ENCODE measurements at places on chromosomes 7 and 10.

- DNase-seq, result no peak
These were observed 17.9 kb upstream of the DDX21 start for GRCh38 chr10:68938117-68938516.

DNA sequence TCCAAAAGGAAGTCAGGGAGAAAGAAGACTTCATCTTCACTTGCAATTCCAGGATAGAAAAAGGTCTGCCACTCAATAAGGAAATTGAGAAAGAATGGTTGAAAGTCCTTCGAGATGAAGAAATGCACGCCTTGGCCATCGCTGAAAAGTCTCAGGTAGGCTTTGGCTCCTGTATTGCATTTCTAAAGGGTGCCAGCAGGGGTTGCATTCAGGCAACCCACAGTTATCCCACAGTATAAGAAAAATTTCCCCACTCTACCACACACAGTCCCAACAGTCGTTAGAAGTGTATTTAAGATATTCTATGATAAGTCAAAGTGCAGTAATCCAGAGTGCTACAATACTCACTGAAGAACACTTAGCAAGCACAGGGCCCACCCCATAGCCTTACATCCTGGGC is 93.4 kb upstream of the FGL2 start:
- DNase-seq, result no peak

GRCh38 chr7:138226001-138226476 is 149.8 kb downstream of the AKR1D1 start:
- DNase-seq, result no peak

DNA sequence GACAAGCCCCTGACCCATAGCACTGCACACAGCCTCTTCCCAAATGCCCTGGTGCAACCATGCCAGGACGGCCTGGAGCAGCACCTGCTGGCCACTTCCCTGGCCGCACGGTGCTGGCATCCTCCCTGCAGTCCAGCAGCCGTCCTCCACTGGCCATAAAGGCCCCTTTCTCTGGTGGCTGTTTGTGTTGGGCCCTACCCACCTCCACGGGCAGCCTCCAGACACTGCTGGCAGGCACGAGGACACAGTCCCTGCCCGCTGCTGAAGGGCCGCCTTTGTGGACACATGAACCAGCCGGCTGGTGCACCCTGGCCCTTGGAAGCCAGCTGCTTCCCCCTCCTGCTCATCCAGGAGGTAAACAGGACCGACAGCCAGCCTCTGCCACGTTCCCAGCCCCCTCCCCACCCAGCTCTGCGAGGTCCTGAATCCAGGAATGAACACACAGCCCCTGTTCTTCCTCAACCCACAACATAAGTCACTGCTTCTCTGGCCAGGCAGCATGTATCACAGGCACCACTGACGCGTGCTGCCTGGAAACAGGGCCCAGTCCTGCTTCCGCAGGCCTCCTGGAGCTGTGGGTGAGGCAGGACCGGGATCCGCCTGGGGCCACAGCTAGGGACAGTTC is 43.8 kb downstream of the SPOCK2 start:
- DNase-seq, result no peak

DNA sequence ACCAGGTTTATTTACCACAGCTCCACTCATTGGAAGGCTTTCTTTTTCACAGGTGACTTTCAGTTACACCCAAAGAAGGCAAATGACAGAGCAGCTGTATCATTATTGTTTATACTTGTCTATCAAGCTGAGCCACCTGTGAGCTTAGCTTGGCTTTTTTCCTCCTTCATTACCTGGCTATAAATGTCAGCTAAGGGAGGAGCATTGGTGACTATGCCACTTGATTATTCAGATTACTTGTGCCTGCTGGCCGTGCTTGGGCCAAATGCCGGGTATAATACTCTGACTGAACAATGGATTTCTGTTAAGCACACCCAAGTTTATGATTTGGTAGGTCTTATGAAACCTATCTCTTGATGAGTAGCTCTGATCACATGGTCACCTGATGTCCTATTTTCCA is 9.9 kb upstream of the GNAT3 start:
- no peak for DNase-seq

- no peak for DNase-seq
These were observed 31.8 kb upstream of the SRGN start for GRCh38 chr10:69056129-69056528.

DNA sequence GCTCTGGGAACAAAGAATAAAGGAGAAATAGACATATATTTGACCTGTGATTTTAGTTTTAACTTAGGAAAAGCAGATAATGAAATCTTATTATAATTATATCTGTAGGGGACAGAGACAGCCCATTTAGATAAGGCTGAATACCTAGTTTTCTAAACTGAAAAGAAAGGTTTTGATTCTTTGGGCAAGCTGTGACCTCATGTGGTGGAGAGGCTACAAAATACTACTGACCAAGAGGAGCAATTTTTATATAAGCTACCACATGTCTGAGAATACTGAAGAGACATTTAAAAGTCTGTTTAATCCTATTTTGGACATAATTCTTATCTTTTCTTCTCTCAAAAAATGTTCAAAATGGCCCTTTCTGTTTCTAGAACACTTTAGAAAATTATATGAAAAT is 271.0 kb downstream of the MTERF1 start:
- no peak for DNase-seq

DNA sequence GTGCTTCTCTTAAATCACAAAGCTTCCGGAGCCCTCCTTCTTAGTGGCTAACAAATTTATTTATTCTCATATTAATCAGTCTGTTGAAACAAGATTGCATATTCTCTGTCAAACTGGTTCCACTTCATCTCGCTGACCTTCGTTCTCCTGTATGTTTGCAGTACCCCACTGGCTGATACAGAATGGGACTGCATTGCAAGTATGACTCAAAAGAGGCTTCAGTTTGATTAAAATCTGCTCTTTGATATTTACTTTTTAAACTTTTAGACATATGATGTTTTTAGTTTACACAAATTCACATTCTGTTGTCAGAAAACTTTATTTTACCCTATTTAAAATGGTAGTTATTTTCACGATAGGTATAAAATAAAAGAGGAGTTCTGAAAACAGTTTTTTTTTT is 14.3 kb upstream of the ARHGAP12 start:
- no peak for DNase-seq

GRCh38 chr10:70404787-70405036 is 767 bp downstream of the EIF4EBP2 start:
- no peak for DNase-seq

DNA sequence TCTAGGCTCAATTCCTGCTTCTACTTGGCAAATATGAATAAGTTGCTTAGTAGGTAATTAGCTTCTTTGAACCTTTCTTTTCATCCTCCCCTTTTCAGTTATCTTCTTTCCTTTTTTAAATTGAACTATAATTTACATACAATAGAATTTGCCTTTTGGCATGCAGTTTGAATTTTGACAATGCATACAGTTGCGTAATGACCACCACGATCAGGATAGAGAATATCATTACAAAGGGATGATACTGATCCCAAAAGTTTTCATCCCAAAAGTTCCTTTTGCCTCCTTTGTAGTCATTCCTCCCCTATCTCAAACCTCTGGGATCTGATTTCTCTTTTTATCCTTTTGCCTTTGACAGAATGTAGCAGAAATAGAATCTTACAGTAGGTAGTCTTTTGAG is 164.4 kb downstream of the NOC3L start:
- DNase-seq, result no peak

GRCh38 chr7:102284891-102285539 is 1.7 kb upstream of the SH2B2 start:
- no peak for DNase-seq

GRCh38 chr10:114917927-114918672 is 19.9 kb upstream of the TRUB1 start:
- DNase-seq, result no peak

- no peak for DNase-seq
These were observed 29.0 kb upstream of the UBE2D1 start for GRCh38 chr10:58305821-58306220.

GRCh38 chr10:30748152-30748973 is 118.8 kb upstream of the LYZL2 start:
- DNase-seq, result no peak

- DNase-seq, result no peak
These were observed 91.2 kb downstream of the LHPP start for GRCh38 chr10:124552691-124553276.

GRCh38 chr10:22851865-22852239 is 76.0 kb upstream of the ARMC3 start:
- no peak for DNase-seq

GRCh38 chr7:136652635-136653370 is 215.6 kb upstream of the CHRM2 start:
- DNase-seq, result no peak

DNA sequence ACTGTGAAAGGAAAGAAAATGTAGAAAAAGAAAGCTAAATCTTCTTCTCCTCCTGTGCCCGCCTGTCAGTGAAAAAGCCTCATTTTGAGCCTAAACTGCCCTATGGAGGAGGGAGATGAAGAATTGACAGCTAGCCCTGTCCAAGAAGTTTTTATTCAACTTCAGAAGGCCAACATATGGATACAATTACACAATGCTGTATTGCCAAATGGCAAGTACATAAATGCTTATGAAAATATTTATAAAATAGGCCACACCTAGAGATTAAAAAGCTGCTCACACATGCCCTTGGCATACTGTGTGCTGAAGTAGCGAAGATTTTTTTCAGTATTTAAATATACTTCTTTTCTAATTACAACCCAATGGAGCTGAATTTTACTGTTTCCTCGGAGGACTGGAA is 65.1 kb upstream of the NEBL start:
- DNase-seq, result no peak

- DNase-seq, result no peak
These were observed 13.4 kb downstream of the DPCD start for GRCh38 chr10:101601541-101601940.

- DNase-seq, result no peak
These were observed 35.1 kb downstream of the GCC1 start for GRCh38 chr7:127550247-127550646.

GRCh38 chr7:128937647-128938543 is at the start of gene IRF5:
Gene IRF5 (plus strand): TSS chr7:128937927. CDS start chr7:128942082, 4,155 bp downstream.
- DNase-seq, result peak; percentile 15

- DNase-seq, result no peak
These were observed 898.3 kb downstream of the REEP3 start for GRCh38 chr10:64419461-64419860.

- no peak for DNase-seq
These were observed 24.4 kb upstream of the ASAH2 start for GRCh38 chr10:50275650-50276235.

DNA sequence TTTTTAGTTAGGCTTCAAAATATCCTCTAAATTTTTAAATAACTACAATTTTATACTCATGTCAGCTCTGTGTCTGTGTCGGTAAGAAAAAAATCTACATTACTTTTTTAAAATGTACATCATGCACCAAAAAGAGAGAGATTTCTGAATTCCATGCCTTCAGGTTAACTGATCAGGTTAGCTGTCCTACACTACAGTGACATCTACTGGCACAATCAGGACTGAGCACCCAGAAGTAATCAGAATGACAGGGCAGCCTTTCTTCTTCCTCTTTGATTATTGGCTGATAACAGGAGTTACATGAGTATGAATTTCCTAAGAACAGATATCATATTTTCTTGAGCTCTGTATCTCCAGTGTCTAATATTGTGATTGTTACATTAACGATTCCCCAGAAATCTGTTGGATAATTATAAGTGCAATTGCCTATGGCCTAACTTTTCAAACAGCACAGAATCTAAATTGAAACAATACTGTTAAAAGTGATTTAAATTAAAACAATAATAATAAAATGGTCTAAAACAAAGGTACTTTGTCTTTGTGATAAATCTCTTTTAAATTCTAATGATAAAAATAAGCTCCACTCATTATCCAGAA is 41.8 kb upstream of the HYCC1 start:
- DNase-seq, result peak; percentile 48

DNA sequence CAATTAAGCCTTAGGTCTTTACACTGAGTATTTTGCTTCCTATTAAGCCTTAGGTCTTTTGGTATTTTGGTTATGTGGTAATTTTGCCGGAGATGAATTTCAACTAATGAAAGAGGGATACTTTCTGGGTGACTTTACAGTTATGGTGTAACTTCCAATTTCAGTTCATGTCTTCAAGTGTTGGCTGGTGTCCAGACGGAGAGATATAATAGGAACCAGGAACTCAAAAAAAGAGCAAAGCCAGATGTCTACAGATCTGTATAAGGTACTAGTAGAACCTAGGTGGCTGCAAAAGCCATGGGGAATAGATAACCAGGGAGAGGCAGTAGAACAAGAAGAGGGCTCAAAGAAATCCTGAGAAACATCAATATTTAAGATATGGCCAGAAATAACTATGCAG is 12.3 kb downstream of the ERCC6 start:
- DNase-seq, result no peak

- DNase-seq, result peak; percentile 67
These were observed 14.7 kb downstream of the GRID2IP start for GRCh38 chr7:6536262-6537260.

GRCh38 chr7:47179812-47180515 is 401.9 kb downstream of the TNS3 start:
- DNase-seq, result peak; percentile 42

DNA sequence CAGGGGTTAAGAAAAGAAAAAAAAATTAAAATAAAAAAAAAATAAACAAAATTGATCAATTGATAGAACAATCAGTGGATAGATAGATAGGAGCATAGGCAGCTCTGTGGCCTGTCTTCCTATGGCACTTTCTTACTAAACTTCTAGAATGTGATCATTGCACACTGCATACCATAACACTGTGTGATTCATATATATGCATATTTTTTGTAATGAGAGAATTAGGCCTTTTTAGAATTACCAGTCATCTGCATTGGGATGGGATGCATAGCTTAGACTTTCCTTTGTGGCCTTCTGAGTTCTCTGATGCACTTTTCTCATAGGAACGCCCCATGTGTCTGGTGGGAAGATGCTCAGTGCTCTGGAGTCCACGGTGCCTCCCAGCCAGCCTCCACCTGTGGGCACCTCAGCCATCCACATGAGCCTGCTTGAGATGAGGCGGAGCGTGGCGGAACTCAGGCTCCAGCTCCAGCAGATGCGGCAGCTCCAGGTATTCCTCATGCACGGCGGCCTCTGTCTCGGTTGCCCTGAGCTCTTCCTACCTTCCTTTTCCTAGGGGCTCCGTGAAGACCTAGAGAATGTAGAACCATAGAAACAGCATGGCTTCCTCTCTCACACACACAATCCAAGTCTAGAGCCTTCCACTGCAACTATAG is 222.5 kb downstream of the ARHGAP21 start:
- DNase-seq, result no peak

DNA sequence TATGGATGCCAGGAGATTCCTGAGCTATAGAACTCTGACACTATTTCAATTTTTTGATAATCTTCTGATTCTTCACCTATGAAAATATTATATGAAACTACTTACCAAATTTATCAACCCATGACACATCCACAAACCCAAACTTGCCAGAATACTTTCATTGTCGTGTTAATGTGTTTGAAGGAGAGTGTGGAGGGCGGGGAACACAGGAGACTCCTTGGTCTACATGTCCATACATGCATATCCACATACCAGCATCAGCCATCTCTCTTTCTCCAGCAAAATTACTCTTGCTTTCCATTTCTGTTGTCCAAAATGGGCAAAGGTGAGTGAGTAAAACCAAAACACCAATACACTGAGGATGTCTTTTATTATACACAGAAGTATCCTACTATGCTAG is 23.5 kb upstream of the BPGM start:
- no peak for DNase-seq

GRCh38 chr7:129556607-129557133 is 54.3 kb downstream of the SMKR1 start:
- no peak for DNase-seq

- DNase-seq, result no peak
These were observed 44.2 kb downstream of the CAMK2B start for GRCh38 chr7:44280993-44281721.

GRCh38 chr7:1320616-1321240 is 88.1 kb downstream of the UNCX start:
- DNase-seq, result no peak
